ENCODE measurements at places on chromosomes 7 and 10. TPM values are rescaled to one million over a fixed set of nuclear protein-coding genes. Genes with fewer than 3 reads are reported as not detected.

The HMX2 gene
- not detected for total RNA-seq

The TMEM213 gene
- total RNA-seq = not detected

The LRGUK gene
- 0.19 TPM for total RNA-seq

The RELN gene
- total RNA-seq = not detected

The ITGB8 gene
- total RNA-seq = 0.07 TPM

The PRSS1 gene
- total RNA-seq = not detected

The ATG9B gene
- 3.4 TPM for total RNA-seq

The SKIDA1 gene
- 0.29 TPM for total RNA-seq

The LIPM gene
- total RNA-seq = not detected

The TMEM139 gene
- total RNA-seq = 0.41 TPM

The CCM2 gene
- total RNA-seq = 87.5 TPM

The NT5C2 gene
- 64.4 TPM for total RNA-seq

The GIMAP1 gene
- 6.8 TPM for total RNA-seq

The PPP1R3C gene
- total RNA-seq = not detected

The ZNF467 gene
- total RNA-seq = not detected

The TSPAN33 gene
- 15.2 TPM for total RNA-seq

The NANOS1 gene
- 0.23 TPM for total RNA-seq

The PAPOLB gene
- 0.06 TPM for total RNA-seq

The DYNC1I1 gene
- not detected for total RNA-seq

The NPFFR1 gene
- total RNA-seq = not detected

The PDE6C gene
- not detected for total RNA-seq

The EN2 gene
- not detected for total RNA-seq

The MCM10 gene
- total RNA-seq = 78.2 TPM

The PRSS37 gene
- total RNA-seq = not detected

The FGL2 gene
- 9.9 TPM for total RNA-seq

The SERPINE1 gene
- 0.29 TPM for total RNA-seq

The OR6B1 gene
- not detected for total RNA-seq

The SPDYE1 gene
- not detected for total RNA-seq

The NEUROD6 gene
- total RNA-seq = not detected

The ACADSB gene
- 20.6 TPM for total RNA-seq

The SPDYE9 gene
- total RNA-seq = not detected

The IL2RA gene
- 302 TPM for total RNA-seq

The MNX1 gene
- not detected for total RNA-seq

The C10orf53 gene
- total RNA-seq = not detected

The FAM131B gene
- 2.3 TPM for total RNA-seq

The ZNF32 gene
- 8.2 TPM for total RNA-seq

The CPA2 gene
- not detected for total RNA-seq

The STEAP2 gene
- not detected for total RNA-seq

The RNF32 gene
- total RNA-seq = 2.9 TPM

The ASAH2 gene
- 4.9 TPM for total RNA-seq

The SFTPA1 gene
- not detected for total RNA-seq

The SPDYE6 gene
- total RNA-seq = not detected

The GJD4 gene
- not detected for total RNA-seq

The FOXL3 gene
- not detected for total RNA-seq

The CDH23 gene
- total RNA-seq = 0.16 TPM

The GDF10 gene
- total RNA-seq = 0.45 TPM

The ZDHHC4 gene
- 33.2 TPM for total RNA-seq

The IDI2 gene
- total RNA-seq = not detected

The PNLIPRP1 gene
- not detected for total RNA-seq

The GPR15LG gene
- total RNA-seq = not detected

The BBS9 gene
- total RNA-seq = 10.2 TPM

The CPVL gene
- 0.33 TPM for total RNA-seq

The FGFR2 gene
- 0.09 TPM for total RNA-seq

The SDK1 gene
- total RNA-seq = 0.05 TPM

The TBXAS1 gene
- total RNA-seq = 1.7 TPM

All from activated CD8-positive, alpha-beta memory T cell treated with anti-CD3 and anti-CD28 coated beads, Interleukin-2, amount 10 ng/mL, durations not matched to agents 7 days and 5 days (primary cell).